ENCODE measurements at places on chromosomes 16 and 17. TPM values are rescaled to one million over a fixed set of nuclear protein-coding genes. Genes with fewer than 3 reads are reported as not detected.

The ENO3 gene
- total RNA-seq, result 4.8 TPM

The C17orf67 gene
- 2.0 TPM for total RNA-seq

The ADAM11 gene
- total RNA-seq, result 4.6 TPM

The PRR35 gene
- total RNA-seq, result 0.12 TPM

The DNASE1L2 gene
- total RNA-seq, result 2.6 TPM

The ABCA3 gene
- 12.5 TPM for total RNA-seq

GRCh38 chr17:80511222-80512180, 33.1 kb upstream of the RPTOR start:
- no peak for DNase-seq

DNA sequence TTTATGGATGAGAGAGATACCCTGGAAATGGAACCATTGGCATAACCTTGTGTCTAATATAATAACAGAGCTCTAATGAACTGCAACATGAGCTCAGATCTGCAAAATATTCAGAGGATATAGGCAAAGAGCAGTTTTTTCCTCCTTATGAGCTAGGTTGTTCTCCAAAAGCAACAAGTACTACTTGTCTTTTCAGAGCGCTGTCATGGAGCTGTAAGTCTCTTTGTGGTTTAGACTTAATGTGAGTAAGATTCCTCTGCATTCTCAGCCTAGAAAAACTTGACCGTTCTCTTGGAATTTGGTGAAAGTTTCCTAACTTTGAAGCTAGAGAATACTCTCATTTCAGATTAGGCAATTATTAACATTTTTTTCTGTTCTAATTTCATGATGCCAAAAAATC, 85.2 kb downstream of the FTO start:
- no peak for DNase-seq

GRCh38 chr17:70677783-70678647, 508.7 kb downstream of the KCNJ2 start:
- DNase-seq, result no peak
